ENCODE measurements at places on chromosomes 7 and 10.

- peak; percentile 42 for DNase-seq
These were observed 630 bp downstream of the RSBN1L start for GRCh38 chr7:77696643-77697534.

GRCh38 chr7:115232041-115232440 is 310.1 kb downstream of the MDFIC start:
- peak; percentile 39 for DNase-seq

- no peak for DNase-seq
These were observed 326.6 kb downstream of the CXCL12 start for GRCh38 chr10:44058259-44058658.

GRCh38 chr7:103630318-103630717 is 184.3 kb upstream of the SLC26A5 start:
- no peak for DNase-seq

GRCh38 chr10:79139124-79139835 is 70.5 kb downstream of the ZMIZ1 start:
- peak; percentile 82 for DNase-seq

- DNase-seq = no peak
These were observed 205.1 kb upstream of the BMPER start for GRCh38 chr7:33700001-33700899.

DNA sequence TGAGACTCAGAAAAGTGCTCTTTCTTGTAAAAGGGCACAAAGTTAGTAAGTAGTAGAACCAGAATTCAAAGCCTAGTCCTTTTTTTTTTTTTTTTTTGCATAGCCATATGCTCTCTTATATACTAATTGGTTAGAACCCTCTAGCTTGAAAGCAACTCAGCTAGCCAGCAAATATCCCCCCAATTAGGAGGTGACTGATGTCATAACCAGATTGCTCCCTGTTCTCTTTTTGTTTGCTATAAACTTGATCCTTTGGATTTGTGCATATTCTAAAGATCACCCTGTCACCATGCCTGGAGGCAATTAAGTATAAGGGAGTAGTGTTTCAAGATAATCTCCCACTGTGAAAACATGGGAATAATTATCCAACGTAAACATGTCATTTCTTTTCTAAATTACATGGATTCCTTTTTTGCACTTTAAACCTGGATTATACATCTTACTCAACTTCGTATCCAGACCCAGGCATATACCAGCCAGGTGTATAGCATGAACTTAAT is 963.4 kb downstream of the CNTNAP2 start:
- no peak for DNase-seq

DNA sequence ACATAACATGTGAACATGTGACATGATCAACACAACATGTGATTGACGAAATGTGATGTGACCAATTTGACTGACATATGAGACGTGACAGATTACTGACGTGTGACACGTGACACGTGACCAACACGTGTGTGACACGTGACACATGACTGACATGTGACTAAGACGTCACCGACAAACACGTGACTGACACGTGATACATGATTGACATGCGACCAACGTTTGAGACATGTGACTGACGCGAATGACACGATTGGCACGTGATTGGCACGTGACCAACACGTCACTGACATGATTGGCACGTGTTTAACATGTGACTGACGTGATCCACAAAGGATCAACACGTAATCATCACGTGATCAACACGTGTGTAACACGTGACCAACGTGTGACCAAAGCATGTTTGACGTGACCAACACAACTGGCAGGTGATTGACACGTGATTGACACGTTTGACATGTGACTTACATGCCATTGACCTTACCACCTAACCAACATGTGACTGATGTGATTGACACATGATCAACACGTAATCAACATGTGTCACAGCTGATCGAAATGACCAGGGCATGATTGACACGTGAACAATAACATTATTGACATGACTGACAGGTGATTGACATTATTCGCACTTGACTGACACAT is 23.7 kb downstream of the CRPPA start:
- DNase-seq = no peak

DNA sequence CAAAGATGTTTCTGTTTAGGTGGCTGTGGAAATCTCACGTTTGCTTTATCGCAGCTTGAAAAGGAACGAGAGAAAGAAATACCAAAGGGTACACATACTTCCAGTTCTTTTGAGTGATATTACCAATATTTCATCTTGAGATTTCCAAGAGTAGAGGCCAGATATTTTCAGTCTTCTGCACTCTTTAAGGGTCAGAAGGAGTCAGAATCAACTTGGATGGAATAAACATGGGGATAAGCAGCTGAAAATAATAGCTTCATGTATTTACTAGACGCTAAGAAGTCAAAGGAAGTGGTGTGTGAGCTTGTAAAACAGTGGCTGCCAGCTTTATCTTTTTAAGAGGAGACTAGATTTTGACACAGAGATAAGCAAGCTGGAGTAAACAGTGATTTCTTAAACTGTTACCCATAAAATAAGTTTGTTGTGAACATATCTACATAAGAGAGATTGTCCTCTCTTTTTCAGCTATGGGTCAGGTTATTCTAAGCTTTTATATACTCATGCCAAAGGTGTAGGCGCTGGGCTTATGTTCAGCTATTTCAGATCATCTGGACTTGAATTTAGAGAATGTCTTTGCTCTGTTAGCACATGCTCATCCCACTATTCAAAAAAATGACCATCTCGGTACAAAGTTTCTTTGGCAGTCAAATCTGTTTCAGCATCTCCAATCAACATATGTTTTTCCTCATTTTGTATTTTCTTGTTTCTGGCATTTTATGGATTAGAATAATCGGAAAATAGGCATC is 170.8 kb upstream of the TCF7L2 start:
- no peak for DNase-seq

DNA sequence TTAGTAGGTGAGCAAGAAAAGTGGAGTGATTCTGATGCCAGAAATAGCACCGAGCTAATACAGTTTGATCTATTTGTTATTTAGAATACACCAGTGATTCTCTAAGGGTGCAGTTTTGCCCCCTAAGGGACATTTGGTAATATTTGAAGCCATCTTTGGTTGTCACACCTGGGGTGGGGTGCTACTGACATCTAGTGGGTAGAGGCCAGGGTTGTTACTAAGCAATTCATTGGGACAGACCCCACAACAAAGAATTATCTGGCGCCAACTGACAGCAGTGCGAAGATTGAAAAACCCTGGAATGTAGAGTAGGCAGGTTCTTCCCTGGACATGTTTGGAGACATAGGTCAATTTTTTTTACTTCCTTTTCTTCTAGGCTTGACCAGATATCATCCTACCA is 14.6 kb downstream of the PALS2 start:
- DNase-seq = no peak

- no peak for DNase-seq
These were observed 42.0 kb upstream of the SLC13A1 start for GRCh38 chr7:123241809-123242208.

- DNase-seq = no peak
These were observed 57.9 kb downstream of the GATA3 start for GRCh38 chr10:8112230-8112905.

- DNase-seq = no peak
These were observed 1.1 kb upstream of the UMAD1 start for GRCh38 chr7:7639421-7639820.

DNA sequence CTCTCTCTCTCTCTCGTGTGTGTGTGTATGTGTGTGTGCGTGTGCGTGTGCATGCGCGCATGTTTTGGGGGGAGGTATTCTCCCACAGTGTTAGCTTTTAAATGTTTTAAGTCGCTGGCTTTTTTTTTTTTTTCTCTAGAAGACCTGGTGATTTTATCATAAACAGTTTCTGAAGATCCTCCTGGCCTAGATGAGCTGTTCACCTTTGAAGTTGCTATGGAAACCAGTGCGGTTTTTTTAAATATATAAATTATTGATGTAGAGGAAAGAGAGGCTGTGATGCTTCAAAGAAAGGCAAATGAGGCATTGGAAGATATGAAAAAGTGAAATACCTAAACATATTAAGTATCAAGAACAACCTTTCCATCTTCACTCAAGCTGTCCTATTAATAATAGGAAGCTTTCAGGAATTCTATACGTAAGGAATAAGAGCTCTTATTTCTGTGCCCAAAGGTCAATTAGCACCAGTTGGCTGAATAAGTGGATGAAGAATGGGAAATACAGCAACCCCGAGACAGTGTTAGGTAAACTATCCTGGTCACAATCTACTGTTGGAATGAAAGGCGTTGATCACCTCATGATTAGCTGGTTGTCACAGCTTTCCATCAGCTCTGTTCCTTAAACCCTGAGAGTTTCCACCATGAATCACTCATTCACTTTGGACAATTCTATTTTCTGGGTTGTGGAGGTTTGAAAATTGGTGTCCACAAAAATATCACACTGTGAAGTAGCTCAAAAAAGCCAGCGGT is 66.5 kb upstream of the SLC35G1 start:
- no peak for DNase-seq

GRCh38 chr10:132036887-132037675 is 28.7 kb upstream of the JAKMIP3 start:
- DNase-seq = no peak

DNA sequence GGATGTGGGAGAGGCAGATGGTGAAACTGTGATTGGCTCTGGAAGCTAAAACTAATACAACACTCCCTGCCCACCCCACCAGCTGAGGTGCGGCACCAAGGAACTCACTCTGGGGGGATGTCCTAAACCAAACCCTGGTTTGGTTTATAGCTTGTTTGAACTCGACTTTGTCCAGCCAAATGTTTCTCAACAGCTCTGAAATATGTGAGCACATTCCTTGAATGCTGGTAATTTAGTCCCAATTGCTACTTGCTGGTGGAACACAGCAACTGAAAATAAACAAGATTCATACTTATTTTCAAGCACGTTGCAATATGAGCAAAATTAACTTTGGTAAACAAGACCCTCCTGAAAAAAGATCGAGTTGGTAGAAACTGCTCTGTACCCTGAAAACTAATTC is 39.7 kb upstream of the CARD11 start:
- peak; percentile 2 for DNase-seq

GRCh38 chr7:150937848-150938561 is 40.1 kb downstream of the KCNH2 start:
- DNase-seq = peak; percentile 33

DNA sequence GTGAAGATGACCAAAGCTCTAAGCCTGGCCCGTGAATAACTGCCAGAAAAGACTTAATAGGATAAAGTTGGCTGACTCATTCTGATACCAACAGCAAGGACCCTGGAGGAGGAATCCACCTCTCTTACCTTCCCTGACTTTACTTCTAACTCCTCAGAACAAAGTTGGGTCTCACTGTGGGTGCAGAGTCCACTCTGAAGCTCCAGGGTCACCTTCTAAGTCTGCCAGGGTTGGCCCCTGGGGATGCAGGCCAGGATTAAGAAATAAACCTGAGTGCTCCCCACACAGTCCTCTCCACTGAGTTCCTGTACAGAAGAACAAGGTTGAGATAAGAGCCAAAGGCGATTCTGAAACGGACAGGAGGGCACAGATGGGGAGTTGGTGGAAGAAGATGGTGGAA is 54.4 kb downstream of the GPR26 start:
- DNase-seq = no peak

DNA sequence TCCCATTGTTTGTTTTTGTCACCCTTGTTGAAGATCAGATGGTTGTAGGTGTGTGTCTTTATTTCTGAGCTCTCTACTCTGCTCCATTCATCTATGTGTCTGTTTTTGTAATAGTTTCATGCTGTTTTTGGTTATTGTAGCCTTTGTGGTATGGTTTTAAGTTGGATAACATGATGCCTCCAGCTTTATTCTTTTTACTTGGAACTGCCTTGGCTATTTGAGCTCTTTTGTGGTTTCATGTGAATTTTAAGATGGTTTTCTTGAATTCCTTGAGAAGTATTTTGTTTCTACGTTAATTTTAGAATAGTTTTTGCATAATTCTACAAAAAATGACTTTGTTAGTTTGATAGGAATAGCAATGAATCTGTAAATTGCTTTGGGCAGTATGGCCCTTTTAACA is 170.0 kb upstream of the IGFBP3 start:
- DNase-seq = no peak

GRCh38 chr10:30192846-30193608 is 133.6 kb upstream of the JCAD start:
- no peak for DNase-seq

- DNase-seq = no peak
These were observed 74.2 kb downstream of the RHOBTB1 start for GRCh38 chr10:60869652-60870415.

- no peak for DNase-seq
These were observed 400.8 kb downstream of the SEMA3D start for GRCh38 chr7:84786073-84786472.

DNA sequence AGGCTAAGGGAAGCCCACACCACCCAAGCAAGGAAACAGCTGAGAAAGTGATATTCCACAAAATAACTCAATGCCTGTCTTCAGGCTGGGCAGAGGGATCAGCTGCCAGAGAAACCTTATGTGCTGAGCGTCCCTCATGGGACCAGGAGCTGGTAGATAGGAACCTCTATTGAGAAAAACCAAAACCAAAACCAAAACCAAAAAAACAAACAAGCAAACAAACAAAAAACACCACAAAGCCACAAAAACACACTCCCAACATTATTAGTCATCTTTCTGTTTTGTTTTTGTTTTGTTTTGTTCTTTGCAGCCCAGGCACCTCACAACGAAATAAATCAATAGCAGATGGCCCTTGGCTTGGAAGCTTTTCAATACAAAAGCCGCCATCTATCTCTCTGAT is 760.8 kb upstream of the CELF2 start:
- no peak for DNase-seq

- DNase-seq = peak; percentile 74
These were observed 32.2 kb upstream of the COL13A1 start for GRCh38 chr10:69769395-69769992.

DNA sequence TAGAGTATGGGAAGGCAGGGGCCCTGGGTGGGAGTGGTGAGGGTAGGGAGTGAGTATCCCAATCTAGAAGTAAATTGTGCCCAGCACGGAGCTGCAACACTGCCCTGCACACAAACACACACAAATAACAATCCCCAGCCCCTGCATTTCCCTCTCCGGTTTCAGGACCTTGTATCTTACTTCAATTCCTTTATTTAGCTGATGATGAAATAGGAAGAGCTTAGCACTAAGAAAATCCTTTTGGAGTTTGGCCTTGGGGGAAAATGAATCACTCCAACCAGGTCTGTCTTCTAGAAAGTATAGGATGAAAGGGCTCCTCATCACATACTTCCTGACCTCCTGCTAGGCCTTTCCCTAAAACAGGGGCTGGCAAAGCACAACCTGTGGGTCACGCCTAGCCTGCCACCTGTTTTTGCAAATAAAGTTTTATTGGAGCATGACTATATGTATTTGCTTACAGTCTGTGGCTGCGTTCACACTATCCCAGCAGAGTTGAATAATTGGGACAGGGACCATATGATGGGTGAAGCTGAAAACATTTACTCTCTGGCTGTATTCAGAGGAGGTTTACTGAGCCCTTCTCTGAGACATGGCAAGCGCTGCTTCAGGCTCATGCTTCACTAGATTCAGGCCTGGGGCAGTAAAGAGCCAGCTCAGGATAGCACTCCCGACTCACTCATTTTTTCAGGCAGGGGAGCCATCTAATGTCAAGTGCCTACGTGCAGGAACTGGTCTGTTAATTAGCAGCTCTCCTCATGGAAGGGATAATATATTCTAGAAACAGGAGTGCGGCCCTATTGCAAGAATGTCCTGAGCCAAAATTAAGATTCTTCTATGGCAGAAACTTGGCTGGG is 111.0 kb downstream of the EGFR start:
- peak; percentile 74 for DNase-seq
